Urinary bladder (tissue), 4 donors: ENCODE measurements at places on chromosomes 1 and 21. TPM values are rescaled to one million over a fixed set of nuclear protein-coding genes. Genes with fewer than 3 reads are reported as not detected.

The SLC2A5 gene
- 1.3 TPM for total RNA-seq

DNA sequence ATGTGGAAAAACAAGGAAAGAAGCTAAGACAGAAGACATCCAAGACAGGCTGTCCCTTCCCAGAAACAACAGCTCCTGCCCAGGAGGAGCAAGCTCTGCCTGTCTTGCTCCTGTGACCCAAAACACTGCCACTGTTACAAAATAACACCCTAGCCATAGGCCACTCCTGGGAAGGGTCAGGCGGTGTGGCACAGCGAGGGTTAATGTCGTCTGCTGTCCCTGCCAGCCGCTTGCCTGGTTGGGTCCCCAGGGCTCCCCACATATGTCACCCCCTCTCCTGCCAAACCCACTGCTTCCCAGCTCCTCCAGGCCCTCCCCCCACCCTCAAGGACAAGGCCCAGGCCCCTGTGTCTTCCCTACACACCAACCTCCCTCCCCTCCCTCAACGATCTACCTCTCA is 3.9 kb upstream of the NHLH1 start:
- no peak for DNase-seq

The SLAMF1 gene
- total RNA-seq = 0.21 TPM

The AGBL4 gene
- 0.37 TPM for total RNA-seq

GRCh38 chr1:162755306-162755705 is 35.2 kb upstream of the HSD17B7 start:
- DNase-seq = no peak

DNA sequence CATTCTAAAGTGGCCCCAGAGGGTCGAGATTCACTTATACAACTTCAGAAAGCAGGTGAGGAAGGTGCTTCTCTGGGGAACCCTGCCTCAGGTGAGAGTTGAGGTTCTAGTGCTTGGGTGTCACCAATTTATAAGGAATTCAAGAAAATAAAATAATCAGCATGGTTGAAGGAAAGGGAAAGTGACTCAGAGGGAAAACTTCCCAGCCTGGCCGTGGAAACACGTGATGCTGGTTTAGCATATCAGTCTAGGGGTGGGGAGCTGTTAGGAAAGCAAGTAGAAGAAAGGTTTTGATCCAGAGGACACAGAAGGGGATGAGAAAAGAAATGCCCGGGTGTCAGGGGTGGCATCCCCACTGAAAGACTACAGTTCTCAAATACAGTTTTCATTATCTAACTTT is 37.7 kb upstream of the TMEM125 start:
- no peak for DNase-seq

DNA sequence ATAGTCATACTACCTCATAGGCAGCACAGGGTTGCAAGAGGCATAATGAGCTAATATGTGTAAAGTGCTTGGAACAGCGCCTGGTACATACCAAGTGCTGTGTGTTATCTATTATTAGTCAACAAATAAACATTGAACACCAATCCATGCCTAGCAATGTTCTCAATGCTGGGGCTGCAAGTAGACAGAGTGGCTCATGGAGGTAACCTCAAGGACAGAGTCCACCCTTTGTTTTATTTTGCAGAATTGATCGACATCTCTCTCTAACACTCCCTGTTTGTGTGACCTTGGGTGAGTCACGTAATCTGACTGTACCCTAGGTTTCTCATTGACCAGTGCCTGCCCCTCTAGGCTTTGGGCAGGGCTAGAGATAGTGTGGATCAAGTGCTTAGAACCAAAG is 164.0 kb upstream of the KLHDC7A start:
- DNase-seq = no peak

DNA sequence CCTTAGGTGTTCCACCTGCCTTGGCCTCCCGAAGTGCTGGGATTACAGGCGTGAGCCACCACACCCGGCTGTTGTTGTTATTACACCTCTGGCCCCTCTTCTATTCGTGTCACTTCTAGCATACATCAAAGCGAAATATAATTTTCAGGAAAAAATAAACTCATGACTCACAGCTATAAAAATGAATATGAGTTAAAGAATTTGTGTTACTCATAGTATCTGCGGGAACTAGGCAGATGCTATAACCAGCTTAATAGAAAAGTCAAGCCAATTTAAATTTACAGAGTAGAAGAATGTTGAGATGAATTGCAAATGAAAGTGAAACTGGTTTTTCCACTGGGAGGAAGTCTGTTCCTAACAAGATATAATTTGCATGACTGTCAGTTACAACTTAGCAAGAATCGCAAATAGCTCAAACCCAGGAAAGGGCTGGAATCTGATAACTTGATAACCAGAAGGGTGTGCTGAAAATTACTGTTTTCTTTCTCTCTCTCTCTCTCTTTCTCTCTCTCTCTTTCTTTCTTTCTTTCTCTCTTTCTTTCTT is 11.2 kb downstream of the OR2W3 start:
- no peak for DNase-seq

DNA sequence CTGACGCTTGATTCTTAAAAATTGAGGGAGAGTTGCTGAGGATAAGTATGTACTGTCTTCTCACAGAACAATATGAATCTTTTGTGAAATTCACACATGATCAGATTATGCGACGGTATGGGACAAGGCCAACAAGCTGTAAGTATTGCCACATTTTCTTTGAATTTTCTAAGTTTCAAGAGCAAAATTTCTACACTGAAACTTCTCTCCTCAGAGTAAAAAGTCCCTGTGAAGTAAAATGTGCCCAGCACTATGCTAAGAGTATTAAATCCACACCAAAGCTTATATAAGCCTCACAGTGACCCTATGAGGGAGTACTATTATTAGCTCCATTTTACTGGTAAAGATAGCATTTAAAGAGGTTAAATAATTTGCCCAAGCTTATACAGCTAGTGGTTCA is 12.2 kb downstream of the AKIRIN1 start:
- DNase-seq = no peak

The KRTAP19-3 gene
- total RNA-seq = not detected

DNA sequence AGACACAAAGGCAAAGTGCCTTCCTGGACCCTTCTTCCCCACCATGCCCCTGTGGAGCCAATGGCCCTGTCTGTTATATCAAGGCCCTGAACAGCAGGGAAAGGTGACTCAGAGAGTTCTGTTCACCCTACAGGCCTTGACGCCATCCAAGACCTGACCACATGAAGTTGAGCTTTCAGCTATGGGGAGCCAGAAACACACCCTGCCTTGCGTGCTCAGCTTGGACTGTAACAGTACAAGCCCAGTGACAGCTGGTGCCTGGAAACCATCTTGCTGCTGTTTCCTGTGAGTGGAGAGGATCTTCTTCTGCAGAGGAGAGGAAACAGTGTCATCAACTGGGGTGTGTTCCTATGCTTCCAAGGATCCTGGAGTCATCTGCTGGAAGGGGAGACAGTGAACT is 165.0 kb upstream of the IRF2BP2 start:
- DNase-seq = no peak

GRCh38 chr1:194802572-194802971 is 1616.2 kb upstream of the B3GALT2 start:
- DNase-seq = no peak

GRCh38 chr1:207941665-207942064 is 30.7 kb upstream of the CD34 start:
- DNase-seq = no peak

GRCh38 chr1:40679165-40679953 is 12.1 kb upstream of the NFYC start:
- DNase-seq = no peak

DNA sequence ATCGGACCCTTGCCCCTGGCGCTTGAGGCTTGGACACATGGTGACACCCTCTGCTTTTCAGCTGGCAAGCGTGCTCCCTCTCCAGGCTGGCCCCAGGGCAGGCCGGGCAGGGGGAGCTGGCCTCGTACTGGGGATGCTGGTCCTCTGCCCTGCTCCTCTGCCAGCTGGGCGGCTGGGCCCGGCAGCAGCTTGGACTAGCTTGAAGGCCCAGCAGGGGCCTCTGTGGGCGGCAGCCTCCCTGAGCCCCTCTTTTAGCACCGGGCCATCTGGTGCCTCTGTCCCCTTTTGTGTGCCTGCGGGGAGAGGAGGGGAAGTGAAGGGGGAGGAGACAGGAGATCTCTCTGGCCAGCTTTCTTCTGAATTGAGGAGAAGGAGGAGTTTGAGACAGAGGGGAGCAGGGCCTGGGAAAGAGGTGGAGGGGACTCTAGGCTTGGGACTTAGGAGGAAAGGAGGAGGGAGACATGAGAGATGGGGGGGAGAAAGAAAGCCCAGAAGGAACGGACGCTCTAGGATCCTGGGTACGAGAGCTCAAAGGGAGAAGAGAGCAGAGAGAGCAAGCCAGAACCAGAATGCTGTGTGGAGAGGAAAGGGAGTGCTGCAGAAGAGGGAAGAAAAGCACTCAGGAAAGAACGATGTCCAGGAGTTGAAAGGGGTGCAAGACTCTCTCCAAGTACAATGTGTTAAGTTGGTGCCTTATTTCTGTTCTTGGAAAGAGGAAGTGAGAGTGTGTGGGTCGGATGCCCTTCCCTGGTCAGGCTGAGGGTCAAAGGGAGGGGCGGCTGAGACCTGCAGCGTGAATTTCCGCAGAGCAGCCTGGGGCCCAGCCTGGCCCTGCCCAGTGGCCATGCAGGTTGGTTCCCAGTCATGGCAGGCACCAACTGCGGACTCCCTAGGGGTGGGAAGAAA is 40.3 kb downstream of the IER5 start:
- DNase-seq = no peak

GRCh38 chr1:156941675-156942074 is 21.2 kb downstream of the LRRC71 start:
- DNase-seq = no peak

DNA sequence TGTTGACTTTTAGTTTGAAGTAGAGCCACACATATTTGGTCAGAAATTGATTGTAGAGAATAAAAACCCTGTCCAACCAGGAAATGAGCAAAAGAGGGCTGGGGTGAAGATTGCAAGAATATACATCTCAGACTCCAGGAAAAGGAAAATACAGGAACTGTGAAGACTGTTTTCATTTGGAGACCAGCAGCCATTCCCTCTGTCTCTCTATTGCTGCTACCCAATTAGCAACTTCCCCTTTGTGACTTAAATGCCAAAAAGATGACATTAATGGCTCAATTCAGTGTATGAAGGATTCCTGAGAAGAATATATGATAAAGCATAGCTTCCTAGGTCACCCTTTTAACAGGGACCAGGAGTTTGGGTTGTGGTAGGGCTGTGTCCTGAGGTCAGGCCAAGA is 31.6 kb upstream of the CEP350 start:
- no peak for DNase-seq

DNA sequence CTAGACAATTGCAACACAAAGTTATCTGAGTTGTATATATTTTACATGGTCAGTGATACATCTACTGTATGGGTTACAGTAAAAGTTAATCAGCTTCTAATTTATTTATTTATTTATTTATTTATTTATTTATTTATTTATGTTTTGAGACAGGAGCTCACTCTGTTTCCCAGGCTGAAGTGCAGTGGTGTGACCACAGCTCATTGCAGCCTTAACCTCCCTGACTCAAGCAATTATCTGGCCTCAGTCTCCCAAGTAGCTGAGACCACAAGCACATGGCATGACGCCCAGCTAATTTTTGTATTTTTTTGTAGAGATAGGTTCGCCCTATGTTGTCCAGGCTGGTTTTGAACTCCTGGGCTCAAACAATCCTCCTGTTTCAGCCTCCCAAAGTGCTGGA is 241.6 kb downstream of the PTPRC start:
- DNase-seq = no peak

The IL19 gene
- not detected for total RNA-seq

DNA sequence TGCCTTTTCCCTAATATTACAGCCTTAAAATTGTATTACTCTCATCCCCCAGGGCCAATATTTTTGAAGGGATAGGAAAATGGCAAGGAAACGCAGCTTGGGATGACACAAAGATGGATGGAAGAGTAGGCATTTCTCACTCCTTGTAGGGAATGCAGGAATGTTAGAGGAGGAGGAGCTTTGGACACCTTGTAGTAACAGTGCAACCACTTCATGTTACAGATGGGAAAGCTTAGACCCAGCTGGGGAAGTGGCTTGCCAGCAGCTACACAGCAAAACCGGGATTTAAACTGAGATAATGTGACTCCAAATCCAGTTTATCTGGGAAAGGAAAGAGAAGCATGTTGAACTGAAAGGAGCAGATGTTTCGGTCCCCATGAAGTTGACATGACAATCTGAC is 473.7 kb upstream of the DAB1 start:
- no peak for DNase-seq

GRCh38 chr1:191125950-191126349 is 648.3 kb upstream of the BRINP3 start:
- DNase-seq = no peak

DNA sequence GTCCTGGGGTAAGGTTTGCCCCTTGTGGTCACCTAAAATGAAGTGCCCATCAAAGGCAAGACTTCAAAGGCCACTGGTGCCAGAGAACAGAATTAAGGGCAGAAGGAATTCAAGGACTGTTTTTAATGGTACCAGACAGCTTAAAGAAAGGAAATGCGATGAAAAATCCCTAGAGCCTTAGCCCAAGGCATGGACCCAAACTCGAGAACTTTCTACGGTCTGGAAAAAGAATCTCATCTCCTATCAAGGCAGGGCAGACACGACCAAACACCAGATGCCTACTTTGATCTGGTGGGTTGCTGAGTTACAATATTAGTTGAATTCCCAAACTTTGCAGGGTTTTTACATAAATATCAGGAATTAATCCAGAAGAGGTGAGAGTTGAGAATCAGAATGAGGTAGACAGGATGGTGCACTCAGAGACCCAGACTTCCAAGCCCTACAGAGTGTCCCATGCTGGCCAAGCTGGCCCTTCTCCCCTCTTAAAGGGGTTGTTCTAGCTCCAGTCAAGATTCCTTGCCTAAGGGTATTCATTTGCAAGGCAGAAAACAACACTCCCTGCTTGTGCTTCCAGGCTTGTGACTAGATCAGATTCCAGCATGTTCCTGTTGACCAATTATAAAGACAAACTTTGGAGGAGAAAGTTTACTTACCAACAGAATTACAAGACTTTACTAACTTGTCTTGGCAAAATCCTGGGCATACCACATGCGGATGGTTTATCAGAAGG is 48.0 kb downstream of the EDN2 start:
- no peak for DNase-seq

DNA sequence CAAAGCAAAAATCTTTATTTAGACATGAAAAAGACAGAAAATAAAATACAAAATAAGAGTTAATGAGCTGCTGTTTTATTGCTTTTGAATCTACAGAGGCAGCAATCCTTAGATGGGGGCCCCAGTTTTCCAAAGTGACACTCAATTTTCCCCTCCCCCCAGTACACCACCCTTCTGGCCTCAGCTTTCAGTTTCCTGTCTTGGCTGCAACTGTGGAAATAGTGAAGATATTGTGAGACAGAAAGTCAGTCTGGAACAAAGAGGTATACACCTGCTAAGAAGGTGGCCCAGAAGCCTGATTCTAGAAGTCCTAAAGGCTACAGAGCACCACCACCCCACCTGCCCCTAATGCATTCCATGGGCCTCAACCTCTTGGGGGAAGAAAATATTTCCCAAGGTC is 1.1 kb upstream of the MTMR11 start:
- DNase-seq = no peak
